ENCODE measurements at places on chromosomes 6 and 20.

DNA sequence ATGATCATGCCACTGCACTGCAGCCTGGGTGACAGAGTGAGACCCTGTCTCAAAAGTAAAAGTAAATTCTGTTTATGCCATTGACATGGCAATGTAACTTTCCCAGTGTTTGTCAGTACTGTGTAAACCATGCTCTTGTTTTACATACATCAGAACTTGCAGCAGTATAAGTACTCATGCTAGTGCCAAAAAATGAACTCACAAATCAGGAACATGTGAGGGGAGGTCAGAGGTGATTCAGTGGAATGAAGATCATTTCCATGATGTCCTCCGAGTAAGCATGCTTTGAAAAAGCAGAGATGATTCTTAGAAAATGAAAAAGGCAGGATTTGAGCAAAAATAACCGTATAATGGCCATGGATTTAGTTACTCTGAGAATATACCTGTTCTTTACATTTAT is 81.9 kb downstream of the ANKS1A start:
- DNase-seq, result no peak

DNA sequence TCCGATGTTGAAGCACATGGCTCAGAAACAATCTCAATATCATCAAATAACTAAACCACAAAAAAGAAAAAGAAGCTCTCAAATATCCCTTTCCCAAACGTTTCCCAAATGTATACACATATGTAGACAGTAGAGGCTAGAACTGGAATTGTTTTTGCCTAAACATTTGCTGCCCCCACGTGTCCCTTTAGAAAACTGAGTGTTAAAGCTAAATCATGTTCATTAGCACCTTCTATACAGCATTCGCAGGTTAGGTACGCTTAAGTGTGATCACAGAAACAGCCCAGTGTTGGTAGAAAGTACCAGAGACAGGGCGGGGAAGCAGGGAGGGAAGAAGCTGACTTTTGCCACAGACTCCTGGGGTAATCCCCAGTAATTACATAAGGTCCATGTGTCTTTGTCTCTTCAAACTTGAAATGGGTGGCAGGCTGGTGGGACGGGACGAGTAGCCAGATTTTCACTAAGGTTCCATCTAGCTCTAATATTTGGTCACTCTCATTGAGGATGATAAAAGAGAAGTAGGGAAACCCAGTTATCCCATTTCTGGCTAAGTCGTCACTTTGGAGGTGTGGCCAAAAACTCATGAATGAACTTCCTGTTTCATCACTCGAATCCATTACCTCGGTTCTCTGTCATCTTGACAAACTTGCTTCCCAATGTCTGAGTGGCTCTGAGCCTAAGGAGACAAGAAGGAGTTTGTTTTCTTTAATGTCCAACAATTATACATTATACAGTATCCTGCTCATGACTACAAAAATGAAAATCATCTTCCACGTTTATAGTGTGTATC is 15.0 kb upstream of the TFAP2A start:
- DNase-seq, result peak; percentile 27

DNA sequence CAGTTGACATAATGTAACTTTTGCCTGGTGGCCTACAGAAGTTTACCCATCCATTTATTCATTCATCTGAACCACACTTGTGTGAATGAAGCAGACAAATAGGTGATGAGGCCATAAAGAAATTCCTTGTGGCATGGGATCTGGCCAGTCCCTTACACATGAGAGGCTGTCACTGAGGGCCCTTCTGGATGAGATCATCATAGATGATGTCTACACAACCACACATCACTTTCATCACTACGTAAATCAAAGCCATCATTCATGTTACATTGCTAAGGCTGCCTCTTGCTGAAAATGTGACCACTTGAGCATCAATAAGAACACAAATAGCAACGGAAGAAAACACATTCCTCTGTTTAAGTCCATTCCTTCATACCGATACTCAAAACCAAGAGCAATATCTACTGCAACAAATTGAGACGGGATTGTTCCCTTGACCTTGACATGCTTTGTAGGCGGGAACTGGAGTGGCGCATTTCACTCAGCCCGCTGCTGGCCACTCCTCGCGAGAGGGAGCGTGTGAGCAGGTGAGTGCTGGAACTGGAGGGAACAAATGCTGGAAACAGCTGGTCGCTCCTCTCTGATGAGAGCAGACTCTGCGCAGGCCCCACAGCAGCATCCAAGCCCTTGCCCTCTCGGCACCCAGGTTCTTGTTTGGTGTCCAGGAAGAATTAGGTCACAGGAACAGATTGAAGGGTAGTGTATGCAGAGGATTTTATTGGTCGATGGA is 49.3 kb downstream of the FAM50B start:
- no peak for DNase-seq

GRCh38 chr20:5364997-5365597 is 48.3 kb upstream of the PROKR2 start:
- DNase-seq, result no peak

DNA sequence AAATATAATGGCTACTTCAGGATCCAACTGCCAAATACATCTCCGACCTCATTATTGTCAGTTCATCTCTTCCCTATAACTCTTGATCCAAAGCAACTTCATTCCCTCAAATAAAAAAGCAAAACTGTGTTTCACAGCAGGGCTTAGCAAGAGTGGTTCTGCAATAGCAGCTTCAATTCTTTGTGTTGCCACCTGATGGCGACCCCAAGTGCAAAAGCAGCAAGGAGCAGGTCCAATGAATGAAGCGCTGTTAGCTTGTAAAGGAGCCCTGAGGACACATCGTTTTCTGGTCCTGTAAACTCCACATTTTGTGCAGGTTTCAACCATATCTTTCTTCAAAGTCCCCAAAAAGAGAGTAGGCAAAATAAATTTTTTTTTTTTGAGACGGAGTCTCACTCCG is 19.6 kb downstream of the RTN4IP1 start:
- DNase-seq, result no peak

GRCh38 chr6:16481697-16482399 is 243.5 kb downstream of the GMPR start:
- DNase-seq, result no peak

DNA sequence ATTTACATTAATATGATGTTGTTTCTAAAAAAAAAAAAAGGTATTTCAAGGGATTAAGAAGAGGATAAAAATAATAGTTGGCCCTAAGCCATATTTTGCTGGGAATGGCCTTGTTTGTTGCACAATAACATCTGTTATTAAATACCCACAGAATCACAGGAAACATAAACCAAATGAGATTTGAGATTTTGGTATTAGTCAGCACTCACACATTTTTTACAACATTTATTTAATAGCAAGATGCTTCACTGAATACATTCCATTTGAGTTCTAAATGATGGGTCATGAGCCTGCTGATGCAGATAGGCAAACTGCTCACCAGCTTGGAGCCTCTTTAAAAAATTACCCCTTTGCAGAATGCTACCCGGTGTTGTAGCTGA is 92.9 kb upstream of the ENPP5 start:
- DNase-seq, result no peak

- no peak for DNase-seq
These were observed 582.6 kb upstream of the ZNF337 start for GRCh38 chr20:26279238-26279637.

- DNase-seq, result no peak
These were observed 216.9 kb upstream of the SMLR1 start for GRCh38 chr6:130610303-130610702.

- DNase-seq, result no peak
These were observed 158.1 kb downstream of the TBXT start for GRCh38 chr6:166009385-166010031.

DNA sequence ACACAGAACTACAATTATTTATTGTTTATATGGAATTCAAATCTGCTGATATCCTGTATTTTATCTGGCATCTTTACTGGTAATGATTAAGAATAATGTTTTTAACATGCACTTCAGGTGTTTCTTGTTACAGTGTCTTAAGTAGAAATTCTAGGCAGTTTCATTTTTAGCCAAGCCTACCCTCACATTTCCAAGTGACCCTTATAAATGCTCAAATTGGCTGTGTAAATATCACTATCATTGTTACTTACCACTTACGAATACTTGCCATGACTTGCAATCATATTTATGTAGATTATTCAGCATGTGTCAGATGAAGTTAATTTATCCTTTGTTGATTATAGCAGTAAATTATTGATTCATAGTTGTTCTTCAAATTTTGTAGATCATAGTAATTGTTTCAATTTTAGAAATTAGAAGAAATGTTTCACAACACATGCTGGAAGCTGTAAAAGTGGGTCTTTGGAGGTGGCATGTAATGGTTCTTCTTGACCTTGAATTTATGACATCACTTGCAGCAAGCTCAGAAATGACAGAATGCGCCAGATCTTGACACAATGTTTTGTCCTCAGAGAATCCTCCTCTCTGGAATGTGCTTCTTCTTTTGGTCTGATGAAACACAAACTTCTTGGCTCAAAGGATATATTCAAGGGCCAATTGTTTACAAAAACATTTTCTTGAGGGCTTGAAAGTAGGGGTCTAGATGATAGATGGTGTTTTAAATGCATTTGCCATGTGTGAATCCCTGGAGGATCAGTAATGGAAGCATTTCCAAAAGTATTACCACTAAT is 471.8 kb downstream of the COL12A1 start:
- no peak for DNase-seq

- DNase-seq, result no peak
These were observed 546.9 kb downstream of the GRIK2 start for GRCh38 chr6:101940391-101940790.

GRCh38 chr6:122033564-122034181 is 365.8 kb upstream of the HSF2 start:
- DNase-seq, result peak; percentile 21

DNA sequence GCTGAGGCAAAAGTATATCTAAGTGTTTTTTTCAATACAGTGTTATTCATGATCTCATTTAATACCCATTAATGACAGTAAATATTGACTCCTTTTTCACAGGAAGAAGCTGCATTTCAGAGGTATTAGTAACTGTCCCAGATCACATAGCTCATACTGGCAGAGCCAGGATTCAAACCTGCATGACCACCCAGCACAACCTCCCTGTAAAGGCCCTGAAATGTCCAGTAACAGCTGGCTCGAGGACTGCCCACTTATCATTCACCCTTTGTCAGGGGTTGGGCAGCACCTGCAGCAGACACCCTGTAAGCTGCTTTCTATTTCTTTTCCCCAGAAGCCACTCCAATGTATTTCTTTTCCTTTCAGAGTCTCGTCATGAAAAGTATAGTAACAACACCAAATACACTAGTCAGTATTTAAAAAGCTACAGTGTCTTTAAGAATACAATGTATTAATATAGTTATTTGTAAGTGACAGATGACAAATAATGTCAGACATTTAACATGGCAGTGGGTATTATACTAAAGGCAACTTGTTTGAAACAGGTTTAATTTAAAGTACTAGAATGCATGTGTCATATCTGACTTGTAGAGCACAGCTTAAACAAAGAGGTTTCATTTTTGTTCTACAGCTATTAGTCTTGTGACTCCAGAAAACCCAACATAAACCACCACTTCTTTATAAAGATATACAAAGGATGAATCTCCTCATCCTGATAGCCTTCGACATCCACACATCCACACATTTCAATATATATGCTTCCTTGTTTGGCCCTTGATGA is 841.6 kb upstream of the GJE1 start:
- DNase-seq, result no peak

DNA sequence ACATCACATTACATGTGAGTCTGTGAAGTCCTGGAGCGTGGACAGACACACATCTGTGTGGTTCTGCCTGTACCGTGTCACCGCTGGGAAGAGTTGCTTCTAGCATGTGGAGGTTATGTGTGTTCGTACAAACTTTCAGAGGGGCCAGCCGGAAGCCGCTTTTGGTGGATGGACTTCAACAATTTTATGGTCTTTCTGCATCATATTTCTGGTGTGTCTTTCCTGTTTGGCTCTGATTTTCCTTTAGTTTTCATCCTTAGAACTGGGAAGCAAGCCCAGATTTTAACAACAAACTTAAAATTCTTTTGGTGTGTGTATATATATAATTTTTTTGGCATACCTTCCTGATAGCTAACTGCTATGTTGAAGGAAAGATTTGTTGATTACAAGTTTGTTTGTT is 71.2 kb downstream of the TIAM2 start:
- DNase-seq, result no peak

DNA sequence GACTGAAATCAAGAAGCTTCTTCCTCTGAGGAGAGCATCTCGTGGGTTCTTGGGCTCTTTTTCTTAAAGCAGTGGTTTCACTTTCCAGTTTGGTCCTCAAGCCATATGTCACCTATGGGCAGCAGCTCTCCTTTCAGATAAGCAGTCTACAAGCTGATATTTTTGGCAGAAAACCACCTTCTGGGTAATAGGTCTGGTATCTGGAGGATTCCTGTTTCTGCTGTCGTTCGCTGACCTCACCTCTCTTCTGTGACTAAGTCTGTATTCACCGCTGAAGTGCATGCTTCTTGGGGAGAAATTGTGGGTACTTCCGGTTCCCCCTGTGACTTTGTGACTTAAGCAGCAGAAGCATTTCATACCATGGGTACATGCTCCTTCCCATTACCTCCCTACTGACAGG is 193.6 kb downstream of the EDN1 start:
- no peak for DNase-seq

DNA sequence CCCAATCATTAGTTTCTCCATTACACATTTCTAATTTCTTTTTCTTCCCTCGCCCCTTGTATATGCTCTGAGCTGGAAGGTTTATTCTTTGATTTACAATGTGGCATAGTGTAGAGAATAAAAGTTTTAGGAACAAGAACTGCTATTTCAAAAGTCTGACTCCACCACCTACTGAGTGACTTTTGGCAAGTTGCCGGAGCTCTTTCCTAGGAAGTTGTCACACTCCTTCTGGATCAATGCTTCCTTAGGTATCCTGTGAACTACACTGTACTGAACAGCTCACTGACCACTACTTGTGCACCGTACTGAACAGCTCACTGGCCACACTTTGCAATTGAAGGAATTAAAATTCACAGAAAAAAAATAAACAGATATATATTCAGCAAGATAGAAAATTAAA is 458.2 kb downstream of the FRK start:
- DNase-seq, result no peak

GRCh38 chr20:58048096-58048702 is 180.3 kb downstream of the ANKRD60 start:
- DNase-seq, result peak; percentile 24

DNA sequence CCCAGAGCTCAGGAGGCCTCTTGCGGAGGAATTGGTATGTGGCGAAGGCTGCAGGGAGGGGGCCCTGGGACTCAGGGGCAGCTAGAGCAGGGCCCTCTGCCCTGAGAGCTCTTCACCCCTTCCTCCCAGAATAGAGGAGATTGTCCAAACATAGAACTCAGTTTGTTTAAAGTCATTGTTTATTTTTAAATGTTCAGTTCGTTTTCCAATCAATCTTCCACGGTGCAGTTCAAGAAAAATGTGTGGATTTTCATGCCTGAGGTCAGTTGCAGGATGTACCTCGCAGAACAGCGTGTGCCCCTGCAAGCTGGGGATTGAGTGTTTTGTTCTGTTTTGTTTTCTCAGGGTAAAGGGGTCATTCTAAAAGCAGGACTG is 37.2 kb downstream of the MGME1 start:
- no peak for DNase-seq

DNA sequence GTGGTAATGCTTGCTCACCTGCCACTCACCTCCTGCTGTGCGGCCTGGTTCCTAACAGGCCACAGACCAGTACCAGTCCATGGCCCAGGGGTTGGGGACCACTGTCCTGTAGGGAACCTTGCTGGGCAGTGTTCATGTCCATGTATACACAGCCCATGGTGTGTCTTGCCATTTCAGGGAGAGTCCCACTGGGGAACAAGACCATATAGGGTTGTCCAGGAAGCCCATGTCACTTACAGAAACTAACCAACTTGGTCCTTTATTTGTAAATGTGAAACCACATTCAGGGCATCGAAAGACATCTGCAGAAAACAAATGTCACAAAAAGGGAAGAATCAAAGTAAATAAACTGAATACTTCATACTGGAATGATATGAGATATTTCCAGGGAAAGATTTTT is 179.1 kb downstream of the NFATC2 start:
- DNase-seq, result no peak

Measured in cerebellum (tissue), 4 donors.